Stimulated activated CD8-positive, alpha-beta memory T cell treated with anti-CD3 and anti-CD28 coated beads, Interleukin-2, amount 100 ng/mL, for 1 hour (primary cell): ENCODE measurements at places on chromosomes 11 and 22.
A peak's percentile ranks its signal among the peaks of the same experiment; 100 is the strongest.

DNA sequence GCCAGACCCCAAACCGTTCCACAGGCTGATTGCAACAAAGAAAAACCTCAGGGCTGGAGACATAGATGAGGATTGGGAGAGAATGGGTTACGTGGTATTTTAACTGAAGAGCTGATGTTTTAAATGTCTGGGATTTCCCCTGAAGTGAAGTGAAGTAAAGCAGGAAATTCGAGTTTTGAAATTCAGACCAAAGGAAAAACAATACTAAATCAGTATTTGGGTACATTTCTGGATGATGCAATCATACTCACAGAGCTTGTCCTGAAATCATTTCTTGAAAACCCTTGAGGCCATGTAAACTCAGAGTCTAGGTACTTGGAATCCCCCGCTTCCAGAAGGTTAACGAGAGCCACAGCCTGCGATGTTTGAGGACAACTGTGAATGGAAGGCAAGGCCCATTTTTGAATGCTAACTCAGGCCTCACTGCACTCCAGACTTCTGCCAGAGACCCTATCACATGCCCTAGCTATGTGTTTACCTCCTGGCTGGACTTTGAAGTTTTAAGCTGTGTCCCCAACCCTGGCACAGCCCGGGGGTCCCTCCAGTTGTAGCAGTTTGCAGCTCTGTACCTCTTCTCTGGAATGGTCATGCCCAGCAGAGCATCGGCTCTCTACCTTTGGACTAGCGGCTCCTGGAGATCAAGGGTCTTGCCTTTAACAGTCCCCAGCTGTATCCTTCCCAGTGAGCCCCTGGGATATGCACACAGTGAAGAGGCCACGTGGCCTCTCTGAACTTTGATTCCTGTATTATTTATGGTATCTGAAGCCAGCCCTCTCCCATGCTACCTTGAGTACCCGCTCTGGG lies 5.4 kb upstream of the FTH1 start:
- DNase-seq, result no peak

- DNase-seq, result no peak
Measured at GRCh38 chr11:72924568-72925190, 110.5 kb downstream of the ATG16L2 start.

DNA sequence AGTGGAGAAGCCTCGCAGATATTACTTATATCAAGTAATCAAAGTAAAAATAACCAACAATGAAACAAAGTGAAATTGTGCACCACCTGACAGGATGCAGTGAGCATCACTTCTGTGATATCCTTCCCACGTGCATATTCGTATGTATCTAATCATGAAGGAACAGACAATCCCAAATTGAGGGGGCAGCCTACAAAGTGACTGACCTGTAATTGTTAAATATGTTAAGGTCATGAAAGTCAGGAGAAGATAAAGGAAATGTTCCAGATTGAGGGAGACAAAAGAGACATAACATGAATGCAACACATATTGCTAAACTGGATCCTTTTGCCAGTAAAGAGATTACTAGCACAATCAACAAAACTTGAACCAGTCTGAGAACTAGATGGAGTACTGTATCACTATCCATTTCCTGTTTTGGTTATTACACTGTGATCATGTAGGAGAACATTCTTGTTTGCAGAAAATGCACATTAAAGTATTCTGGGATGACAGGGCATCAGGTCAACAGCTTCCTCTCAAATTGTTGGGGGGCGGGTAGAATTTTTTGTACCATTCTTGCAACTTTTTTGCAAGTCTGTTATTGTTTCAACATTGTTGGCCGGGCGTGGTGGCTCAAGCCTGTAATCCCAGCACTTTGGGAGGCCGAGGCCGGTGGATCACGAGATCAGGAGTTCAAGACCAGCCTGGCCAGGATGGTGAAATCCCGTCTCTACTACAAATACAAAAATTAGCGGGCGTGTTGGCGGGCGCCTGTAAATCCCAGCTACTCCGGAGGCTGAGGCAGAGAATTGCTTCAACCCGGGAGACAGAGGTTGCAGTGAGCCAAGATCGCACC lies 2.0 kb downstream of the SBF2 start:
- DNase-seq, result no peak

DNA sequence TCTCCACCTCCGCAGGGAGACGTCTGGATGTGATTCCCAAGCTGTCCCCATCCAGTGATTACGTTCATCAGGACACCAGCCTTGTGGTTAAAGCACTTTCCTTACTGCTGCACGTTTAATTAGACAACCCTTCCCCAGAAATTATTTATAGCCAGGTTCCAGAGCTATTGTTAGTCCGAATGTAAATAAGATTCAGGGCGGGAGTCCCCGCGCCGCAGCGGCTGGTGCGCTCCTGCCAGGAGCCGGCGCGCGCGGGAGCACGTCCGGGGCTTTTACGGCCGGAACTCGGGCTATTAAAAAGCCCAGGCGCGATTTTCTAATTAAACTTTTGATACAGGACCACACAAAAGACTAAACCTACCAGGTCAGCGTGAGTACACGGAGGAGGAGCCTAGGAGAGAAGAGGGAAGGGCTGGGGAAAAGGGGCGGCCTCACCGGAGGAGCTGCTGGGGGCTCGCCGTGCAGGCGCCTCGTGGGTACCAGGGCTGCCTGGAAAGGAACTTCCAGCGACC lies 538.3 kb downstream of the OPCML start:
- DNase-seq, result no peak

DNA sequence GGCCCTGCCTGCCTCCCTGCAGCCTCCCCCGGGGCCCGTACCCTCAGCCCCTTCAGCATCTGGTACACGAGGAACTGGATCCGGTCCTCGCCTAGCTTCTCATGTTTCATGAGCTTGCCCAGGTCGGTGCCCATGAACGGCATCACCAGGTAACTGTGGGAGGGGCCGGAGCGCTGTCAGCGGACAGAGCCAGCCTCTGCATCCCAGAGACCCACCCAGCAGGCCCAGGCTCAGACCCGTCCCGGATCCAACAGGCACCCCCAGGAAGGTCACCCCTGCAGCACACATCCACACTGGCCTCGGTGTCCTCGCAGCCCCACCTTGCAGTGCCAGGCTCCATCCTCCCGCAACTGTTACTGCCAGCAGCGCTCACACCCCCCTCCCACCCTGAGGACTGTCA lies 4.4 kb downstream of the MAPK12 start:
- no peak for DNase-seq

- peak; percentile 33 for DNase-seq
Measured at GRCh38 chr22:31272522-31273446, 19.5 kb downstream of the PIK3IP1 start.

- no peak for DNase-seq
Measured at GRCh38 chr11:762421-763072, 14.7 kb downstream of the GATD1 start.

- DNase-seq, result no peak
Measured at GRCh38 chr11:134579724-134580609, 167.9 kb upstream of the B3GAT1 start.

DNA sequence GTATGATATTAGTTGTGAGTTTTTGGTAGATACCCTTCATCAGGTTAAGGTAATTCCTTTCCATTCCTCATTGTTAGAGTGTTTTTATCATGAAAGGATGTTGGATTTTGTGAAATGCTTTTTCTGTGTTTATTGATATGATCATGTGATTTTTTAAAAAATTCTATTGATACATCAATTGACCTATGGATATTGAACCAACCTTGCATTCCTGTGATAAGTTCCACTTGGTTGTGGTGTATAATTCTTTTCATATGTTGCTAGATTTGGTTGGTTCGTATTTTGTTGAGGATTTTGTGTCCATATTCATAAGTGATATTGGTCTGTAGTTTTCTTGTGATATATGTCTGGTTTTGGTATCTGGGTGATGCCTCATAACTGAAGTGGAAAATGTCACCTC lies 6.7 kb downstream of the ANKRD13D start:
- no peak for DNase-seq

DNA sequence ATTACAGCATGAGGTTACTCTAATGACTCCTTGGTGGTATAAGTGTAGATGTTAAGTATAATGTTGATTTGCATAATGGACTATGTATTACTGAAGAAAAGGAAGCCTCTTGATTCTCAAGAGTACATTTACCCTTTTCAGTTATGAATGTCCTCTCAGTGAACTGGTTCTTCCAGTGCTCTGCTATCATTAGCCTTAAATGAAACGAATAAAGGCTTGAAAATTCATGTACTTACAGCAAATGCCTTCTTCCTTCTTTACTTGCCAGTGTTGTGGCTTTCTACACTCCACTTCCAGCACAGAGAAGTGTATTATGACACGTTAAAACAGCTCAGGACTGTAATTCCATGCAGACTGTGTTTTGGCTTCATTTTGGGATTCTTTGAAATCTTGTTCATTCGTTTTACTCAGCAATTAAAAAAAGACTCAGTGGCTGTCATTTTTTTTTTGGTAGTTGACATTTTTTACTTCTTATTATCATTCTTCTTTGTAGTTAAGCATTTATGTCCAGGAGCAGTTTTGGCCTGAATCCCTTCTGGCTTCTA lies 96.9 kb downstream of the MTMR3 start:
- no peak for DNase-seq

- DNase-seq, result no peak
Measured at GRCh38 chr11:18987454-18988231, 48.4 kb upstream of the MRGPRX1 start.

- no peak for DNase-seq
Measured at GRCh38 chr11:27916541-27917100, 191.3 kb downstream of the KIF18A start.

GRCh38 chr11:25775603-25776002 lies 556.3 kb upstream of the ANO3 start:
- DNase-seq, result no peak

GRCh38 chr22:29225422-29226090 lies 19.9 kb downstream of the EMID1 start:
- DNase-seq, result no peak

DNA sequence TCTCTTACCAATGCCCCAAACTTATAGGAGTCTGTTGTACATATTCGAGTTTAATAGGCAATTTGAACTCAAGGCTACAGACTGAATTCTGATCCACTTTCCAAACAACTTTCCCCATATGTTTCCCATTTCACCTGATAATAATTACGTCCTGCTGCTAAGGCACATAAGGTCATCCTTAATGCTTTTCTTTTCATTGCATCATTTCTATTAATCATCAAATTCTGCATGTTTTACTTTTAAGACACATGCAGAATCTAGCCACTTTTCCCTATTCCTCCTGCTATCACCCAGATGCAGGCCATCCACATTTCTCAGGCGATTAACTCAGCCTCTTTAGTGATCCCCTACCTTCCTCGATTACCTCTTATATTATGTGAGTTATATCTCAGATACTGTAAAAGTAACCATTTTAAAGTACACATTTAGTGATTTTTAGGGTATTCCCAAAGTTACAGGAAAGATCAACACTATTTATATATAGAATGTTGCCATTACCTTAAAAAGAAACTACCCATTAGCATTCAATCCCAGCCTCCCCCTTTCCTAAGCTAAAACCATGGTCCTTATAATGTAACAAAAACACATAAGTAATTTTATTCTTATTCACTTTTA lies 14.9 kb downstream of the XKR3 start:
- no peak for DNase-seq

DNA sequence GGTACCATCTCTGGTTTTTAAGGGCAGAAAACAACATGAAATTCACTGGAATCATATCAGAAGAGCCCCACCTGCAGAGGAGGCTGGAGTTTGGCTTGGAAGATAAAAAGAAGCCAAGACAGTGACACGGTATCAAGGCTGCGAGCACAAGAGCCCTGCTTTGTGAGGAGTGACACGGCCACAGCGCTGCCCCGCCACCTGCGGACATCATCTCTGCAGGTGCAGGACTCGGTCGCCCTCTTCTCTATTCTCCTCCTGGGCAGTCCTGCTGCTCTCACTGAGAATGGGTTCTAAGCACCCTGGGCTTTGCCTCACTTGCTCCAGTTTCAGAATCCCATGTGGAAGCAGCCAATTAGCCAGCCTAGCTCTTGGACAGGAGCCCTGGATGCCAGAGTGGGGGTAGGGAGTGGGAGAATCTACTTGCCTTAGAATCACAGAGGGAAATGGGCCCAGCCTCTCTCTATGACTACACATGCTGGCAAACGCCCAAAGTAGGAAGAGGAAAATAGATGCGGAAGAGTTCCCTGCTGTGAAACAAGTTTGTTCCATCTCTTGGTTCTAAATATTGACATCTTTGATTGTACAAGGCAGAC lies 17.1 kb downstream of the APOL4 start:
- DNase-seq, result no peak

- no peak for DNase-seq
Measured at GRCh38 chr11:72085621-72086351, 5.1 kb downstream of the LRRC51 start.

- DNase-seq, result no peak
Measured at GRCh38 chr11:108597736-108598355, 4.3 kb upstream of the EXPH5 start.

DNA sequence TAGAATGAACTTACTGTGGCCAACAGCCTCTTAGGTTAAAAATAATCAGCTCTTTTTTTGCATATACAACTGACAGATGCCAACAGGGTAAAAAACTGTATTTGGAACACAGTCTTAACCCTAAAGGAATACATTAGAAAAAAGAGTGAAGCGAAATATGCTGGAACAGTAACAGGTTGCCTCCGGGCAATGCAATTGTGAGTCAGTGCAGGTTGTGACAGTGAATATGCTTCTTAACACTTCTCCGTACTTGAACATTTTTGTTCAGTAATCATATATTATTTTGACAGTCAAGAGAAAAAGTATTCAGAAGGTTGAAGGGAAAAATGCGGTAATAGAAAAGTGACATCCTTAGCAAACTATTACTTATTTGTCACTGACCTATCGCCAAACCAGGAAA lies 98.5 kb downstream of the DBX1 start:
- no peak for DNase-seq

DNA sequence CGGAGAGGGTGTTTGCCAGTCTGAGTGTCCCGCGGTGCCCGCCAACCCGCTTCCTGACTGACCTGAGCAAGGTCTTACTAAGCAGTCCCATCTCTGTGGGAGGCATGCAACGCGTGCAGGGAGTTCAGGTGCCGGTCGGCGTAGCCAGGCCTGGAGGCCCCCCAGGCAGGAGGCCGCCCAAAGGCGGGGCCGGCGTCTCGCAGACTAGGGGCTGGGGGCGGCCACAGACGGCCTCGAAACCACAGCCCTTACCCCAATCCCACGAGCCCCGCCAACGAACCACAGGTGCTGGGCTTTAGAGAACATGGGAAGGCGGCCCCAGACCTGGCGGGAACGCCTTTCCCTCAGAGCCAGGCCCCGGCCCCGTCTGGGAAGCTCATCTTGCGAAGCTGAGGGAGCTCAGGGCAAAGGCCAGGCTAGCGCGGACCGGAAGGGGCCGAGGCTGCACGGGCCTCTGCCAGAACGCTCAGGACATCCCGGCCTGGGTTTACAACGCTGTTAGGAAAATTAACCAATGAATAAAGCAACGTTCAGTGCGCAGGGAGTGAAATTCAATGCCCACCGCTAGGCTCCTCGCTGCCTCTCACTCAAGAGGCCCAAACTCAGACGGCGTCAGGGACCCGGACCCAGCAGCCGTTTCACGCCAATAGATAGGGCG lies 2.1 kb upstream of the MTFP1 start:
- peak; percentile 8 for DNase-seq

GRCh38 chr11:75013051-75013450 lies 24.3 kb downstream of the NEU3 start:
- DNase-seq, result no peak
